M059J (cell line): ENCODE measurements at places on chromosomes 1 and 21.
A peak's percentile ranks its signal among the peaks of the same experiment; 100 is the strongest.

- no peak for DNase-seq
Observed at GRCh38 chr1:39106801-39107327, 80.7 kb downstream of the NDUFS5 start.

- peak; percentile 87 for DNase-seq
Observed at GRCh38 chr1:203354246-203354645, 3.3 kb upstream of the FMOD start.

GRCh38 chr21:20999659-21000058 is 1.4 kb downstream of the NCAM2 start:
- DNase-seq, result peak; percentile 35

DNA sequence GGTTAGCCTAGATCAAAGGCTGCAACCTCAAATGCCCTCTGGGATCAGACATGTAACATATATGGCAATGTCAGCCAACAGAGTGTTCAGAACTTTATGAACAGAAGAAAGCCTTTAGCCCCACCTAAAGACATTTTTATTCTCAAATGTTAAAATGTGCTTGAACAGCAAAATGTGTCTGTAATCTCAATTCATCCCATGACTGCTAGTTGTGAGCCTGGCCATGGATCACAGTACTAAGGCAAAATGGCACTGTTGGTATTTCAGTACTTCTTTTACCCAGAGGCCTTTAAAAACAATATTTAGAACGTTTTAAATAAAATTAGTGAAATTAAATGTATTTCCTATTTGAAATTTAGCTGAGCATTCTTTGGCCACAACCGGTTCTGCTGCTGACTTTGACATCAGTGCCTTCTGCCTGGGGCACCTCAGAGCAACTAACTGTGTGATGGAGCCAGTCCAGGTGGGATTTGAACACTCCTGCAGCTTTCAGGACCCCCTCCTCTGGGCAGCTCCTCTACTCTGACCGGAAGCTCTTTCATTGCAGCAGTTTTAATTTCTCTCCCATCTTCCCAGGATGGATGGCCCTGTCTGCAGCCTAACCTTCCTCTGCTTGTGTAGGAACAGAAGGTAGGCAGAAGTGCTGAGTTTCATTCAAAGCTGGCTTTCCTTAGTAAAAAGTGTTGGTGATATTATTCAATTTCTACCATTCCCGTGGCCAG is 68.3 kb upstream of the NFIA start:
- no peak for DNase-seq

DNA sequence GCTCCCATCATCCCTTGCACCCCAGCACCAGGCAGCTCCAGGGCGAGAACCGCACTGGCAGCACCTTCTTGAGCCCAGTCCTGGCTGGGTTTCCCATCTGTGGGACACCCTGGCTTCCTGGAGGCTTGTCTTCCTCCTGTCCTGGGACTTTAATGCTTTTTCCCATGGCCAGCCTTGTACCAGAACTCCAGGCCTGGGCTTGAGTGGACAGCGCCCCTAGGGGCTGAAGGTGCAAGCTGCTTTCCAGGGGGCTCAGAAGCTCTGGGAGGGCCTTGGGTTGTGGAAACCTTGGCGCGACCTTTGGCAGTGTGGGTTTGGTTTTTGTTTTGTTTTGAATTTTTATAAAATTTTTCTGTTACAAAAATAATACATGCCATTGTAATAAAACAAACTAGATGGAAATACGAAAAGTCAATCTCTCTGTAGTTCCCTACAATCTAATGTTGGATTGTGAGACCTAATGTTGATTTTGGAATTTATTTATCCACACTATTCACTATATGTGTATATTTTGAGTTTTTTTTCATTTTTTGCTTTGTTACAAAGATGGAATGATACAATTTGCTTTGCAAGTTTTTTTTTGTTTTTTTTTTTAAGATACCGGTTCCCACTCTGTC is 33.8 kb upstream of the RPL11 start:
- DNase-seq, result peak; percentile 59

DNA sequence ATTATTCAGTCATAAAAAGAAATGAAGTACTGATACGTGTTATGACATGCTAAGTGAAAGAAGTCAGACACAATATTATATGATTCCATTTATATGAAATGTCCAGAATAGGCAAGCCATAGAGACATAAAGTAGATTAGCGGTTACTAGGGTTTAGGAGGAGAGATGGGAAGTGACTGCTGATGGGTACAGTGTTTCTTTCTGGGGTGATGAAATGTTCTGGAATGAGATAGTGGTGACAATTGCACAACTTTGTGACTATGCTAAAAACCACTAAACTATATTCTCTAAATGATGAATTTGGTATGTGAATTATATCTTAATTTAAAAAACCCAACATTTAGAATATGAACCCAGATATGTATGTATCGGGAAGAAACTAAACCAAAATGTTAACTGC is 27.6 kb downstream of the IPP start:
- DNase-seq, result peak; percentile 15

GRCh38 chr21:33825419-33825818 is 90.2 kb downstream of the ATP5PO start:
- no peak for DNase-seq

DNA sequence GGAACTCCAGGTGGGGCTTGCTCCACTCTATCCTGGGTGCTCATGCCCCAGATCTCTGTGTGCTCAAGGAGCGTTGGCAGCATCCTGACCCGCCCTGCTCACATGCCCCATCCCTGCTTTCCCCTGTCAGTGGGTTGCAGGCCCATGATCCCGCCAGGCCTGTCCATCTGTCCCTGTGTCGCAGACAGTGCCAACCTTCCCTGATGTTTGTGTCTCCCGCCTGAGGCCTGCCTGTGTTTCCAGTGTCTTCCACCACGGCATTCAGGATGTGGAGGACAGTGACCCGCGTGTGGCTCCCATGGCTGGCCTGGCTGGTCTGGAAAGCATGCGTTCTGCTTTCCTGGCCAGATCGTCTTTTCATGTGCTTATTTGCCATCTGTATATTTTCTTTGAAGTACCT is 82.9 kb downstream of the PCBP3 start:
- DNase-seq, result no peak

DNA sequence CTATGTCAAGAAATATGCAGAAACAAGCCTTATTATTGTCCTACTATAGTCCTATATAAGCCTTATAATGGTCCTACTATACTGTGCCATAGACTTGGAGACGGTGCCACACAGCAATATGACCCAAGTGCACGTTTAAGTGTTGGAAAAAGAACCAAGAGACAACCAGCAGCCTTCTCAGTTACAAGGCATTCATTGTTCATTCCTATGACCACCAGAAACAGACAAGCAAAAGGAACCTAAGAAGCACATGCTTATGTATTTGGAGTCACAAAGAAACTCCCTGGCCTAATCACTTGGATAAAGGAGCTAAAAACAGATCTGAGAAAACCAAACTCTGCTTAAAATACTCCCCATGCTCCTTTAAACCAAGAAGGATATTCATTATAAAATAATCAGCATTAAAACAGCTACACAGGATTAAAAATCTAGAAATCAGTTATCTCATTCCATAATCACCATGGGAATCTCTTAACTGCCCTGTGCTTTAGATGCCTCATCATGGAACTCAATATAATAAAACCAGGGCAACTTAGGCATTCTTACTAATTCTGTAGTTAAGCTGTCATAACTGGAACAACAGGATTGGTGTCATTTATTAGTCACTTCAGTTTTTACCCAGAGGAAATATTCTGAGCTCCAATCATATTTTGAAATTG is 7.0 kb downstream of the COLGALT2 start:
- no peak for DNase-seq

DNA sequence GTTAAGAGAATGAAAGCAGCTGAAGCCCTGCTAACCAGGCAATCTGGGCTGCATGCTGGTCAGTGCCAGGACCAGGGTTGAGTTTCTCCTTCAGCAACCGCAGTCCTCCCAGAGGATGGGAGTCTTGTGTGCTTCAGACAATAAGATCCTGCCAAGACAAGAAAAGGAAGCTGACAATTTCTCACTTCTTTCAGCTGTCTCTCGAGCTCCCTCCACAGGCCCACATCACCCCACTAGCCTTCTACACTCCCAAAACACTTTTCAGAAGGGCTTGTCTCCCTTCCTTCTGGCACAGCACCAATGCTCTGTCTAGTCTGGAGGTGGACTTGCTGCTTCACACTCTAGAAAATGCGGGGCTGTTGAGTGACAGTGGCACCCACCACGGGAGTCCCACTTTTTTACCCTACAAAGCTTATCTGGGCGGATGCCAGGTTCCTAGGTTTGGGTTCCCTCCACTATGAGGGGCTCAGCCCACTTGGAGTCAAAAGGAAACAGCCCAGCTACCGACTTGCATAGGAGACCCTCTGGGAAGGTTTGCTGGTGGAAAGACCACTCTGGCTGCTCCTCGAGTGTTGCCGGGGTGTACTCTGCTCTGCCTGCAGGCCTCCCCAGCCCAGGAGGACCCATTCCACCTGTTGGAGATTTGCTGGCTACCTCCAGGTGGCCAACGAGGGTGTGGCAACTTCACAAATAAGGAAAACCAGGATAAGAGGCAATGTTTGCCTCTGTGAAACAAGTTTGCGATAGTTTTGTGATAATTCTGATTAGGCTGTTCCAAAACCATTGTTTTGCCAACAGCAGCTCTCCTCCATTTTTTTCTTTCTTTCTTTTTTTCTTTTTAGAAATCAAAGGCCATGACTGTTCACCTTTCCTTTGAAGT is 68.9 kb downstream of the TENT5C start:
- DNase-seq, result peak; percentile 47

DNA sequence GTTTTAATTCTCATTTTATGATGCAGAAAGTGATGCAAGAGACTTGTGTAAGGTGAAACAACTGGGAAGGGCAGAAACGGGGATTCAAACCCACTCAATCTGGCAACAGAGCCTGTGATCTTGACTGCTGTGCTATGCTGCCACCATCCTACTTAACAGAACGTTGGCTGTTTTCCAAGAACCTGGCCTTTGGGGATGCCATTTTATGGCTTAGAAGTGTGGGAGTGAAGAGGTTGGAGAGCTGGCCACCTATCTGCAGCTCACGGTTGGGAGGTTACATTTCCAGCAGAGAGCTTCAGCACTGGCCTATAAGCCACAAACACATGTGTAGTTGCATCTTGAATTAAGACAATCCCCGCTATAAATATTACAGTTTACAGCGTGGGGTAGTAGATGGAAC is 235.3 kb downstream of the PRDM2 start:
- no peak for DNase-seq

DNA sequence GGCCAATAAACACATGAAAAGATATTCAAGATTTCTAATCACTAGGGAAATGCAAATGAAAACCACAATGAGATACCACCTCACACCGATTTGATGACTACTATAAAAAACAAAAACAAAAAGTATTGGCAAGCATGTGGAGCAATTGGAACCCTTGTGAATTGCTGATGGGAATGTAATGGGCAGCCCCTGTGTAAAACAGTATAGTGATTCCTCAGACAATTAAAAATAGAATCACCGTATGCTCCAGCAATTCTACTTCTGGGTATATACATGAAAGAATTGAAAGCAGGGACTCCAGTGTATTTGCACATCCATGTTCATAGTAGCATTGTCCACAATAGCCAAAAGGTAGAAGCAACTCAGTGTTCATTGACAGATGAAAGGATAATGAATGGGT is 12.9 kb upstream of the C1orf115 start:
- no peak for DNase-seq

DNA sequence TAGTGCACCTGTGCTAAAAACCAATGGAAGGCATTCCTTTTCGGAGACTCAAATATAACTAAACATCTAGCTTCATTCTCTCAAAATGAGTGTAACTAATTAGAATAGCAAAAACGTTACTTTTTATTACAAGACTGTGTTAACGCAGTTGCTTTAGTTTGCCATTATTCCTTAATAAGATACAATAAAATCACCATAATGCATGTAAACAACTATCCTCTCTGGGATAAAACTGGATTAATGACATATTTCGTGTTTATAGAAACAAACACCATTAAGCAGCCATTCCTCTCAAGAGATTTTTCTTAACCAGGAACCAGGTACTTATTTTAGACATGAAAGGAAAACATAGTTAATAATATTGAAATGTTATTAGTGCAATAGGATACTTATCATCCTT is 512.8 kb upstream of the B3GALT2 start:
- no peak for DNase-seq

- DNase-seq, result no peak
Observed at GRCh38 chr1:181032535-181032934, 1.2 kb upstream of the MR1 start.

DNA sequence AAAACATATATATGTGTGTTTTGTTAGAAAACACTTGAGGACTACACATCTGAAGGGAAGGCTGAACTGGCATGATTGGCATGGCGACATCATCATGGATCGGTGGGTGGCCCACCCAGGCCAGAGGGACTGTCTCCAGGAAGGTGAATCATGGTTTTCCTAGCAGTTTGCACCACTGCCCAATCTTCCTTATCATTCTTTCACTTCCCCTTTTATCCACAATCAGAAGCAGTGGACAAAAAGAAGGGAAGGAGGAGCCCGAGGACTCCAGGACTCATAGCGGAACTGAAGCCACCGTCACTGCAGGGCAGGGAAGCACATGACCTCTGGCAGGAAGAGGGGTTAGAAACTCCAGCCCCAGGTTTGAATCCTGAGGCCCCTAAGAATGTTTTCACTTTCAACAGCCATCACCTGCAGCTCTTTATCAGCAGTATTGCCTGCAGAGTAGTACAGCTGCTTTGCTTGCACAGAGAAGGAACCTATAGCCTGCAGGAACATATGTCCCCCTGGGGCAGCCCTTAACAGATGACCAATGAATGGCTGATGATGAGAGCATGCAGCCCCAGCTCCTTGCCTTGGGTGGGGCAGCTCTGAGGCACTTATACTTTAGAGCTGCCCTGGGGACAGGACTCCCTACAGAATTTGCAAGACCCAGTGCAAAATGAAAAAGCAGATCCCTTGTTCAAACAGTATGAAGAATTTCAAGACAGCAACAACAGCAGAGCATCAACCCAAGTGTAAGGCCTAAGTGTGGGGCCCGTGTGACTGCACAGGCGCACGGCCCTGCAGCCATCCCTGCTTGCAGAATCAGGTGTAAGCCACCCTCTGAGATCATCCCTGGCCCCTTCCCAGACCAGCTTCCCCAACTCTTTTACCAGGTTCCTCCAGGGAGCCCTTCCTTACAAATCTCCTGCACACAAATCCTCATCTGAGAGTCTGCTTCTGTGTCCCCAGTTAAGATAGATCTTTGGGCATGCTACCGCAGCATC is 241.8 kb upstream of the IRF2BP2 start:
- peak; percentile 84 for DNase-seq

DNA sequence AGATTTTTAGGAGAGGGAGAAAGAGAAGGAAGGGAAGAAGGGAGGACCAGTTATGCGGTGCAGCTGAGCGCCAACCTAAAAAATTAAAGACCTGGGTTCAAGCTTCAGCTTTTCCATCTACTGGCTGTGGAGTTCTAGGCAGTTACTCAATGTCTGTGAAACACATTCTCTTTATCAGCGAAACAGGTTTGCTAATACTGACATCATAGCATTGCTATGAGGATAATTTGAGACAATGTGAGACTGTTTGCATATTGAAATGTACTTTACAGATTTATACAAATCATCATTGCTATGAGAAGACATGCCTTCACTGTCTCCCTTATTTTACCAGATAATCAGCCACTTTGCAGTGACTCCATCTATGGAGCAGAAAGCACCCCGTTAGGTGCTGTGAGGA is 222.9 kb upstream of the SGIP1 start:
- DNase-seq, result no peak

- DNase-seq, result no peak
Observed at GRCh38 chr1:228317411-228317828, 89.2 kb downstream of the TRIM11 start.

- peak; percentile 66 for DNase-seq
Observed at GRCh38 chr1:201042779-201043461, 19.4 kb upstream of the KIF21B start.
